ENCODE measurements at places on chromosomes 4 and X.

GRCh38 chrX:98141466-98141865 lies 1257.8 kb downstream of the RPA4 start:
- DNase-seq: no peak

GRCh38 chr4:181952478-181952877 lies 290.7 kb upstream of the TENM3 start:
- DNase-seq: no peak

- DNase-seq: no peak
Measured at GRCh38 chr4:94636004-94636403, 121.8 kb upstream of the BMPR1B start.

DNA sequence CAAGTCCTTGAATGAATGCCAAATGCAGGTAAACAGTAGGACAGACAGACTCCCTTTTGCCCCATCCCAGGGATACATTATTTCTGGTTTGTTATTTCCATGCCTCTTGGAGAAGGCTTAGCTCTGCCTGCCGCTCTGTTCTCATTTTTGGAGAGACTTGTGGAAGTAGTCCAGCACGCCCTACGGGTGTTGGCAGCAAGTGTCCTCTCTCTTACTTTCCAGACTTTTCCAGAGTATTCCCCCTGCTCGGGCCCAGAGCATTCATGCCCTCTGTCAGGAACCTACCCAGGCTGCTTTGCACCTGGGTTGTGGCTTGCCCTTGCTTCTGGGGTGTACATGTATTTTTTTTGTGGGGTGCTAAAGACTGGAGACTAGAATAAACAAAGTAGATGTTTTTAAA lies 15.3 kb downstream of the SLC34A2 start:
- DNase-seq: no peak

DNA sequence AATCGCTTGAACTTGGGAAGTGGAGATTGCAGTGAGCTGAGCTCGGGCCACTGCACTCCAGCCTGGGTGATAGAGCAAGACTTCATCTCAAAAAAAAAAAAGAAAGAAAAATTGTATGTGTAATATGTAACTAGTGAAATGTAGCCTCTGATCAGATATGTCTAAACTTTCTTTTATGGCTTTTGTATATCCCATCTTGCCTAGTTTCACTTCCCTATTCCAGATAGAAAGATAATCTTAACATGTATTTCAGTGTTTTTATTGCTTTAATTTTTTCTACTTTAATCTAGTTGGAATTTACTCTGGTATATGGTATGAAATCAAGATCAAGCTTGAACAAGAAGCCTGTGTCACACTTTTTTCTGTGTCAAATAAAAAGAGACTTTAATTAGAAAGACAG lies 1.9 kb upstream of the ZNF41 start:
- DNase-seq: no peak

DNA sequence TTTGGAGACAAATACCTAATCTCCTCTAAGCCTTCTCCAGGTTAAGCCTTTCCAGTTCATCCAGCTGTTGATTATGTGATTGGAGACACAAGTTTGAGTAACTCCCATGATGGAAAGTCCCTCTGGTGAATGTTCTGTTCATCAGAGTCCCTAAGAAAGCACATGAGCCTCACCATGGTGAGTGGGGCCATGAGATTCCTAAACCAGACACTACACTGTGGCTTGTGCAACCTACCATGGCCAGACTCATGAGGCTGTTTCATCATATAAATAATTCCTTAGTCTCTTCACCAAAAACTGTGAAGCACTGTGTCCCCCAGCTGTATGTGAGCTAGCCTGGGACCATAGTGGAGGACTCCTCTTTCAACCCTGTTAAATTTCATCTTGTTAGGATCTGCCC lies 14.4 kb downstream of the PKD2 start:
- no peak for DNase-seq

DNA sequence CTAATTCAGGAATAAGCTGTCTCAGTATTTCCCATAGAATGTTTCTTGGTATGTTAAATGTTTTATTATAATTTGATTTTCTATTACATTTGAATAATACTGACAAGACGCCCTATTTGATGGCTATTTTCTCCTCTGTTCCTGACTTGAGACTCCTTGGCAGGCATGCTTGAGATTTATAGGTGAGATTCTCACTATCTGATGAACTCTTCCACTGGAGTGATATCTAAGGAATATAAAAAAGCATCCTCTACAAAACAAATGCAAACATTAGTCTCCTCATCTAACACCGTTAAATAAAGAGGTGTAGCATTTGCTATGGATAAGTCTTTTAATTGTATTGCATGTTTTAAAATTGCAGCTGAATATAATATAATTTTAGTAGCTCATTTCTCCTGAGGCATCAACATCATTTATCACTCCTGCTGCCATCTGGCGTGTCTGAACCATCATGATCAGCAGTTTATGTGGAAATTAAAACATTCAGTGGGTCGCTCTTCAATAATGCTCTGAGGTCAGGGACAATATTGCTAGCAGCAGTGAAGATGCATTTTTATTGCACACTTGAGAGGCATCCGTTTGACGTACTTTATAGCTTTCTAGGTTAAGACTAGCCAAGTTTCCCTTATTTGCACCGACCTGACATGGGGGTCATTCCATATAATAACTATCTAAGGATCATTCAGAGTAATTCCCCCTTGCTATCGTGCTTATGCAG lies 210.4 kb upstream of the GALNTL6 start:
- no peak for DNase-seq

Measured in GM06990 (cell line).